CD4-positive, alpha-beta T cell treated with Interleukin-2 at 100 ng/mL for 4 hours (primary cell): ENCODE measurements at places on chromosomes 1 and 21.
A peak's percentile ranks its signal among the peaks of the same experiment; 100 is the strongest.

- DNase-seq, result no peak
Observed at GRCh38 chr21:23155281-23155680, 2157.1 kb downstream of the NCAM2 start.

GRCh38 chr1:75797273-75797588 lies 549 bp downstream of the MSH4 start:
- no peak for DNase-seq

GRCh38 chr1:40834968-40835545 lies 27.1 kb downstream of the CITED4 start:
- no peak for DNase-seq

GRCh38 chr1:6028042-6028850 lies 17.4 kb upstream of the KCNAB2 start:
- peak; percentile 70 for DNase-seq

- no peak for DNase-seq
Observed at GRCh38 chr1:71498542-71498941, 417.7 kb upstream of the ZRANB2 start.
